Upper lobe of right lung (tissue), 1 donor: ENCODE measurements at places on chromosomes 13 and 19.

DNA sequence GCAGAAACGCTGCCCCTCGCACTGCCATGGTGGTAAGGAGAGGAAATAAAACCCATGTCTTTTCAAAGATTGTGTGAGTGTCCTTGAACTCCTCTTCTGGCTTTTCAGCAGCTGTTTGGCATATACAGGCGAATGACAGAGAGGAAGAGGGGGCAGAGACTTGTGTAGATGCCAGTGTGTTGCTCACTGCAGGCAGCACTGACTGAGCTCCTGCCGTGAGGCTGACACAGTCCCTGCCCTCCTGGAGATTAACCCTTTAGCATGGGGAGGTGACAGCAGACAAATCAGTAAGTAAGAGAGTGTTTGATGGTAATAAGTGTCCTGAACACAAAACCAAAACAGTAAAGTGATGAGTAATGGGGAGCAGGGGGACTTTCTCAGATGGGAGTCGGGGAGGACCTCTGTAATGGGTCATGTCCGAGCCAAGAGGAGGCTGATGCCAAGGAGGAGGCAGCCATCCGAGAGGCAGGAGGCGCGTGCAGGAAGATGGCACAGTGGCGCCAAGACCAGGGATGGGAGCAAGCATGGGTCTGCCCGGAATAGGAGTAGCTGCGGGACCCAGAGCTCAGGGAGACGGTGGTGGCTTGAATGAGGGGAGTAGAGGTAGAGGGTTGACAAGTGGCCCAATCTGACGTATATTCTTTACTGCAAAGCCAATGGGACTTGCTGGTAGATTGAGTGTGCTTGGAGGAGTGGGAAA lies 182.2 kb downstream of the FOXO1 start:
- no peak for DNase-seq

DNA sequence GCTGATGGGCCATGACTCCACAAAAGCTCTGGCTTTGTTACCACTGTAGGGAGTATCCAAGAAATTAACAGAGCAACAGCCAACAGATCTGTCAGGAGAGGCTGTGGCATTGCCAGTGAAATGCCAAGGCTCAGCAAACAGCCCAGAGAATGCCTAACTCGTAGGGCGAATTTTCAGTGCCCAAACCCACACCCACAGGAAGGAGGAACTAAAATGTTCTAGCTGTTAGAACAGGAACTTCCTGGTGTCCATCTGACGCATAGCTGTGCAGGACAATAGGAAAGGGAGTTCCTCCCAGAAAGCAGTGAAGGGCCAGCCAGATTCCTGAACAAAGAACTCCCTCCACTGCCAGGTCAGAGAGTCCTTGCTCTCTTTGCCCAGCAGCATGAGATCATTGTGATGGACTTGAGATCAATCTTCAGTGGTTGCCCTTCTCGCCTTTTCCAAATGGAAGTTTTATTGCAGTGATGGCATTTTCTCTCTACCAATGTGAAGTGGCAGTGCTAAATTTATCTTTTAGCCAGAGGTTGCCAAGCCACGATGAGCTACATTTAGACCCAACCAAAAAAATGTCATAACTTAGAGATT lies 224.2 kb upstream of the STARD13 start:
- DNase-seq, result no peak

DNA sequence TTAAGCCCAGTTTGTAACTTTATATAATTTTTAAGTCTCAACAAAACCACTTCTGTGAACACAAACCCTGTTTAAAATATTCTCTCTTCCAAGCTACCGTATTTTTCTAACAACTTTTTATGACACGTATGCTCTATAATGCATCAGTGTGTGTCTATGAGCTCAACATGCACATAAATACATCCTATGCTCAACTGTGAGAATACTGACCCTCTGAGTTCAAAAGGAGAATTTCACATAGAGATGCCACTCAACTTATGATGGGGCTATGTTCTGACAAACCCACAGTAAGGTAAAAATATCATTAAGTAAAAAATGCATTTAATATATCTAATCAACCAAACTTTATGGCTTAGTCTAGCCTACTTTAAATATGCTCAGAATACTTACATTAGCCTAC lies 1139.7 kb upstream of the SPRY2 start:
- no peak for DNase-seq

DNA sequence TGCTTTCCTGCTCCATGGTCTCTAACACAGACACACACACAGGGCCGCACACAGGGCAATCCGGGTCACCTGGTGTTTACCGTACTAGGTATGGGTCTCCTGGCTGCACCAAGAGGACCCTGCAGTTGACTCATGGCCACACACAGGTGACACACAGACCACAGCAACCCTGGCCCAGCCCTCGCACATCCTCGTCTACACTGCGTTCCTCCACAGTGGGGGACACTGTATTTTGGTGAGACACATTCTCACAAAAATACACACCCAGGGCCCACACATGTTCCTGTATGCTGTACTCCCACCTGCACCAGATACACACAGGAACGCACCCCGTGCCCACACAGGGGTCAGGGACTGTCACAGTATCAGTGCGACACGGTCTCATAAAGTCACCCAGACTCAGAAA lies 12.8 kb downstream of the PDE4A start:
- DNase-seq, result no peak

DNA sequence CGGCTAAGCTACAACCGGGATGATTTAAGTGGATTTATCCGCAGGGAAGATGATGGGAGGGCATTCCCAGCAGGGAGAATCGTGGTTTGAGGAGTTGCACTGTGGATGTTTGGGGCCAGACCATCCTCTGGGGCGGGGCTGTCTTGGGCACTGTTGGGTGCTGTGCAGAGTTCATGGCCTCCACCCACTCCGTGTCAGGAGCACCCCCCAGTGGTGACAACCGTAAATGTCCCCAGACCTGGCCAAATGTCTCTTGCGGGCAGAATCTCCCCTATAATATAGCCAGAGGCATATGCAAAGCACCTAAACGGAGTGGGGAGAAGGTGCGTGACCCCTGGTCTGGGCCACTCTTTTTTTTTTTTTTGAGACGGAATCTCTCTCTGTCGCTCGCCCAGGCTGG lies 40.2 kb downstream of the SMIM24 start:
- DNase-seq, result no peak
